Naive thymus-derived CD8-positive, alpha-beta T cell (primary cell): ENCODE measurements at places on chromosomes 2 and 18.

- no peak for DNase-seq
Observed at GRCh38 chr2:174198846-174199564, 49.3 kb downstream of the OLA1 start.

DNA sequence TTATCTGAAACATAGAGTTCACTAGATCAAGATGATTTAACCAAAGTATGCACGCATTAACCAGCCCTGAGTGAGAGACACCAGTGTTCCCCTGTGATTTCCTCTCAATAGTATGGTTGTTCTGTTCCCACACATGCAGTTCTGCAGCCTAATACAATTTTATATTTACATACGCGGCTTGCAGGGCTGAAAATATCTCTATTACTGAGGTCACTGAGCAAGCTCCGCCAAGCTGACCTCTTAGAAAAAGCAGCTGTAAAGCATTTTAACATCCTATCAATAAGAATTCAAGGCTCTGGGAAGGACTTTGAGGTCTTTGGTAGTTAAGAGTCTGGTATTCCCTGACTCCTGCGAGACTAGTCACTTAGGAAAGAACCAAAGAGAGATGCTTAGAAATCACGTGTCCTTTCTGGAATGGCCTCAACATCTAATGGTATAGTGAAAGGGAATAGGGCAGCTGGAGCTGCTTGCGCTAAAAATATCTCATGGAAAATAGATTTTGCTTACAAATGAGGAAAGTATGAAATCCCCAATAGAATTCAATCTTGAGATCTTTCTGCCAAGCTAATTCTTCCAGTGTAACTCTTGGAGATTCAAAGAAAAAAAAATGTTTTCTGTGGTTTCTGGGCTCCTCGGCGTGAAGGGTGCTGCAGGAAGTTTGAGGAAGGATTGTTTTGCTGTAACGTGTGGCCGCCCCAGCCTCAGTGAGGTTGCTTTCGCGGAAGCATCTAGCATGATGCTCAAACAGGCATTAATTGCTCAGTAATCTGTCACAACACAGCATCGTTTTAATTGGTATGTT lies 59.2 kb downstream of the DOCK10 start:
- no peak for DNase-seq

DNA sequence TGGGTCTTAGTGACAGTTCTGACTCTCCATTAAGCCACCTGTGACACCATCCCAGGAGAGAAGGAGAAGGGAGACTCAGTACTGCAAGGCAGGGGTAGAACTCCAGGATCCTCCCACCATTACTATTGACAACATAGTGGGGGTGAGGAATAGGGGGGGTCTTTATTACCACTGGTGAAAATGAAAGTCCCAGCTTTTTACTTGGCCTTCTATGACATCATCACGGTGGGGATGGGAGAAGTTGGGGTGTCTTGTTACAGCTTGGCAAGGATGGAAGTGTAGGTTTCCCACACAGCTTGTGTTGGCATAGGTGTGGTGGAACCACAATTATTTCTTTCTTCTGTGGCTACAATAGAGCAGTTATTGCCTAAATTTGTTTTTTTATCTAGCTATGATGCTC lies 203.9 kb upstream of the DTNA start:
- DNase-seq, result no peak

DNA sequence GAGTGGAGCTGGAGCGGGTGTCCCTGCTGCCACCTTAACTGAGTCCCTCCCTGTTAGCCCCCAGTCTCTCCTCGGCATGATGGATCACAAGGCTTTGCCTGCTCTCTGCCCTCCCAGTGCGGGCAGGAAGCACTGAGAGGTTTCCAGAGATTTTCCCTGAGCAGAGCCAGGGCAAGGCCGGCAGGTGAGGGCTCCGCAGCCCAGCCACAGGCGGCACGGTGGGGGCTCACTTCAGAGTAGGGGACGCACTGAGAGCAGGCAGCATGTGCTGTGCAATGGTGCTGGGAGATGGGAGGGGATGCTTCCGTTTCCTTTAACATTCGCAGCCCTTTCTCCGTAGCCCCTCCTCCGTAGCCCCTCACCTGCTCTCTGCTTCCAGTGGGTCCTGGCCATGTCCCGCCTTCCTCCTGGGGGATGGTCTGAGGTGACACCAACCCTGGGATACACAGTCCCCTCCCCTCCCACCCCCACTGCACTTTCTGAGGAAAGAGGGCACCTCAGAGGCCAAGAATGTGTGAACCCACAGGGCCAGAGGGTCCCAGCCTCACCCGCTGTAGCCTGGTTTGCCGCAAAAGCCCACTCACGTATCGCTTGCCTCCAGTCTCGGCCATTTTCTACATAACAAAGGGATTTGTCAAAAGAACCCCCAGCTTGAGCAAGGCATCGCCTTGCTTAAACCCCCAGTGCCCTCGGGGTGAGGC lies 10.7 kb downstream of the KCNF1 start:
- no peak for DNase-seq

GRCh38 chr2:127843677-127844076 lies 14.3 kb downstream of the POLR2D start:
- DNase-seq, result no peak

GRCh38 chr2:65071499-65072180 lies 15.4 kb downstream of the CEP68 start:
- DNase-seq, result no peak

DNA sequence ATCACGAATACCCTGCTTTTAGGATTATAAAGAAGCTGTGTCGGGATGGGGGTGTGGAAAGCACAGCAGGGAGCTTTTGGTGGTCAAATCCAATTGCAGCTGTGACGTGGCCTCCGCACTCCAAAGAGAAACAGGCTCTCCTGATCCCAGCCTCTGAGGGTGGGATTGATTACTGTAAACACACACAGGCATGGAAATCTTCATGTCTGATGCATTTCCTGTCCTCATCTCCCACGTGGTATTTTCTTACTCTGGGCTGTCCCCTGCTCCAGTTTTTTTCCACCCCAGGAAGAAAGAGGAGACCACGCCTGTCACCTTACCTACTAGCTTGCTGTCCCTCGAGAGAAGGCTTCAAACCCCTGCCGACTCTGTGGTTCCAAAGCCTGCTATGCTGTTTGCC lies 22.7 kb downstream of the RNF152 start:
- DNase-seq, result no peak
